ENCODE measurements at places on chromosomes 13 and 19.
A peak's percentile ranks its signal among the peaks of the same experiment; 100 is the strongest.

DNA sequence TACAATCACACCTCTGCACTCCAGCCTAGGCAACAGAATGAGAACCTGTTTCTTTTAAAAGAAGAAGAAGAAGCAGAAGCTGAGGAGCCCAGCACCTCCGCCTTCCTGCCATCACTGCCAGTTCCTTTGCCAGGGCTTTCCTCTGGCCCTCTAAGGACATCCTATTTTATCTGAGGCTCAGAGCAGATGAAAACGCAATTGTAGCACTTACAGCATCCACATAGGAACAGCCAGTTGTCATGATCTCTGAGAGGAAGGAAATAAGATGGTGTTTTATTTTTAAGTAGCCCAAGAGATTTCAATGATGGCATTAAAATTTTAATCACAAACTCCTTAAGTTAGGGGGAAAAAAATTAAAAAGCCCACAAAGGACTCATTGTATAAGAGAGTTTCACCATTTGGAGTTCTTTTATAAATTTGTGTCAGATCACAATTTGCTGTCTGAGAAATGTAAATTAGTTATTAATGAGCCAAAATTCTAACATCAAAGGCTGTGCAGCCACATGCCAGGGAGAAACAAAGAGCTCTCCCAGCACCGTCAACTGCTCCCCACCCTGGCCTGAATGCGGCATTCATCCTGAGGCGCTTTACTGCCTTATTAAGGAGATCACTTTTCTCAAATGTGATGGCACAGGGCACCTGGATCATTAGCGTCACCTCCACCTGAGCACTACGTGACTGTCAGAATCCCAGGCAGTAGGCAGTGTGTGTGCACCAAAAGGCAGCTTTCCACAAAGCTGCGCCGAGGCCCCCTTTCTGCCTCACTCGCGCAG is 393.0 kb downstream of the FOXO1 start:
- no peak for DNase-seq

DNA sequence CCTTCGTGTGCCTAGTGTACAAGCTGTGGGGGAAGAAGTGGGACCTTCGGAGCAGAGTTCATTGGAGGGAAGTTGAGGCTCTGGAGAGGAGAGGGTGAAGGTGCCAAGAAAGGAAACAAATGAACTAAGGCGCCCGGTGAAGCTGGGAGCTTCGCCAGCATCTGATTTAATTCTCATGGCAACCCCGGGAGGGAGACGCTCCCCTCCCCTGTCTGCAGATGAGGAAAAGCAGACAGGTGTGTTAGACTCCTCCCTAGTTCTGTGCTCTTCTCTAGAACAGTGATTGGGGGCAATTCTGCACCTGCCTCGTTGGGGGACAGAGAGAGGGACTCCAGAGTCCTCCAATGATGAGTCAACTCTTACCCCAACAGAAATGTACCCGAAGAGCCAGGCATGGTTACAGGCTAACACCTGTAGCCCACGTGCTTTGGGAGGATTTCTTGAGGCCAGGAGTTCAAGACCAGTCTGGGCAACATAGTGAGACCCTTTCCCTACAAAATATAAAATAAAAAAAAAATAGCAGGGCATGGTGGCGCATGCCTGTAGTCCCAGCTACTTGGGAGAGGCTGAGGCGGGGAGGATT is 4.2 kb downstream of the SSC5D start:
- no peak for DNase-seq

GRCh38 chr19:18898081-18898606 is 2.2 kb upstream of the CERS1 start:
- DNase-seq: no peak

DNA sequence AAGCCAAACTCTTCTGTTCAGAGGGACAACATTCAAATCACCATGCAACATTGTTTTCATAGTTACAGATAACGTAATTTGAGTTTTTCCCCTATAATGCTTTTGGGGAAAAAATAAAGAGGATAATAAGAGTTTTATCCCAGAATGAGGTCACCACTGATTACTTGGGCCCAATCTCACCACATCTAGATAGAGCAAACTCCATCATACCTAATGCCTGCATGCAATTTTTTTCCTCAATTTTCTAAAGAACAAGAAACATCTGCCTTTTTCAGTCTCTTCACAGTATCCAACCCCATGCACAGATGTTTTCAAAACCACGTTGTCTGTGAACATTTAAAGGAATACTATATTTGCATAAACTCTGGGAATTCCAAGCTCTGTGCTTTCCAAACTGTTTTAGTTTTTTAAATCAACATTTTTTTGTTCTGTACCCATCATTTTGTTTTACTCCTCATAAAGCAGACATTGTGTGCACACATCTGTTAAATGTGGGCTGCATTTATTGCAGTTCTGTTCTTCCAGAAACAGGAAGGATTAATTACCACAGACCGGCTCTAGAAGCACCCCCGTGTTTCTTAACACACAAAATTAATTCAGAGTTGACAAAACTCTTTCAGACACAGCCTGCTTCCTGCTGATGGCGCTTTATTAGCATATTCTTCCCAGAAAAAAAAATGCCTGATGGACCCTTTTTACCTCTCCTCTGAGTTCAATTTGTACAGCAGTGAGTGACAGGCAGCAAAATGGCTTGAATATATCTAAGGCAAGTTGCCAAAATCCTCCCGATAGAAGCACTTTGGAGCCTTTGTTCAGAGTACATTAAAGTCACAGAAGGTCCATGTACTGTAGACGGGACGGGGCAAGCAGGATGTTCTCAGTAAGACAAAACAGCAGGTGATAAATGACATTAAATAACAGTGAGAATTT is 1171.9 kb downstream of the EFNB2 start:
- DNase-seq: no peak

GRCh38 chr19:7109678-7110289 is 40.3 kb downstream of the ZNF557 start:
- no peak for DNase-seq

GRCh38 chr13:43815204-43815603 is 28.4 kb upstream of the ENOX1 start:
- DNase-seq: no peak

DNA sequence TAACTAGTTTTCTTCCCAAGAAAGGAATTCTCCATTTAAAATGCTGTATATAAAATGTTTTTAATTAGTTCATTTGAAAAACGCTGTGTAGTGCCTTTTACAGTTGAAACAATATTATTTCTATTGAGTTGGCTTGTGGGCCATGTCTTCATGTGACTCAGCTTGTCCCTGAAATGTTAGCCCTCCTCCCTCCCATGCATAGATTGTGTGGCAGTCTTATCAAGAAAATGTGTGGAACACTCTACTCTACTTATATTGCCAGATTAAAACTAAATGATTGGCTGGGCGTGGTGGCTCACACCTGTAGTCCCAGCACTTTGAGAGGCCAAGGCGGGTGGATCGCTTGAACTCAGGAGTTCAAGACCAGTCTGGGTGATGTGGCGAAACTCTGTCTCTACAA is 33.4 kb downstream of the TFDP1 start:
- DNase-seq: no peak

GRCh38 chr13:113274721-113275120 is 22.3 kb upstream of the LAMP1 start:
- DNase-seq: no peak

DNA sequence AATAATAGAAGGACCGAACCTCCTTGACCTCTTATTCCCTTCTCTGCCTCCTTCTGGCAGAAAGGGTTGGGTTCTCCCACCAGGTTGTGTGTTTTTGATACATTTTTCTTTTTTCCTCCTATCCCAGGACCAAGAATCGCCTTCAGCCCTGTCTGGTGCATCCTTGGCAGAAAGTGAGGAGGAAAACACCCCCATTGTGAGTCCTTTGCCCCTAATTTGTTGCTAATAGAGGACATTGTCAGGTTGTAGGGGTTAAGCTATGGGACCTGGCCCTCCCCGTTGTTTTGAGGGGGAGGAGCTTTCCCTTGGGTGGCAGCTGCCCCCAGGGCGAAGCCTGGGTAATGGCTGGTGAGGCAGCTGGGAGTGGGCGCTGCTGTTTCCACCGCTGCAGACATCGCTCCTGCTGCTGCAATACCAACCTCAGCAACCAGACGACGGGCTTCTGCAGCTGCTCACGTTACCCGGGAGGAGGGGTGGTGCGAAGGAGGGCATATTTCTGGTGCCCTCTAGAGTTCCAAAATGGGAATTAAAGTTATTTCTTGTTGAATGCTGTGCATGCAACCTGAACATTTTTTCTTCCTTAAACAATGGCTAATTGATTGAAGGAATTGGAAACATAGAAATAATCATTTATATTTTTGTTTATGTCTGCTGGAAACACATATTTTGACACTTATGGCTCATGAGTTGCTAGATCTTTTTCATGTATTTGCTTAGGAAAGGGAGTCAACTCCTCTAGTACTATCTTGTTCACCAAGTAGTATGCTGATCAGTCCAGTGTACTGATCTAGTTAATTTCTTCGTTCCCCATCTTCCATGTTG is 1.5 kb downstream of the ZMYM2 start:
- DNase-seq: peak; percentile 98

DNA sequence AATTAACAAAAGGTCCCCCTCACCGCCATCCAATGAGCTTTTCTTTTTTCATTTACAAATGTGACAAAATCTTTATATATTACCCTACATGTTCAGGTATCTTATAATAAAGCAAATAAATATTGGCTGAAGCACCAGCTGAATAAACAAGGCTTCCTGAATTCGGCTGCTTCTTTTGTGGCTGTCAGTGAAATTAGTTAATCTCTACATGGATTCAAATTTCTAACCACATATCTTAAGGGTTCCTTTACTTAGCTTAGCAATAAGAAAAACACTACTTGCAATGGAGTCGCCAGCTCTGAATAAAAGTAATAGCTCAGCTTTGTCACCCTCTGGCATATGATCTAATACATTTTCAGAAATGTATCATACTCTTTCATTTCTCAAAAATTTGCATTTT is 104.3 kb downstream of the CCNA1 start:
- DNase-seq: no peak

DNA sequence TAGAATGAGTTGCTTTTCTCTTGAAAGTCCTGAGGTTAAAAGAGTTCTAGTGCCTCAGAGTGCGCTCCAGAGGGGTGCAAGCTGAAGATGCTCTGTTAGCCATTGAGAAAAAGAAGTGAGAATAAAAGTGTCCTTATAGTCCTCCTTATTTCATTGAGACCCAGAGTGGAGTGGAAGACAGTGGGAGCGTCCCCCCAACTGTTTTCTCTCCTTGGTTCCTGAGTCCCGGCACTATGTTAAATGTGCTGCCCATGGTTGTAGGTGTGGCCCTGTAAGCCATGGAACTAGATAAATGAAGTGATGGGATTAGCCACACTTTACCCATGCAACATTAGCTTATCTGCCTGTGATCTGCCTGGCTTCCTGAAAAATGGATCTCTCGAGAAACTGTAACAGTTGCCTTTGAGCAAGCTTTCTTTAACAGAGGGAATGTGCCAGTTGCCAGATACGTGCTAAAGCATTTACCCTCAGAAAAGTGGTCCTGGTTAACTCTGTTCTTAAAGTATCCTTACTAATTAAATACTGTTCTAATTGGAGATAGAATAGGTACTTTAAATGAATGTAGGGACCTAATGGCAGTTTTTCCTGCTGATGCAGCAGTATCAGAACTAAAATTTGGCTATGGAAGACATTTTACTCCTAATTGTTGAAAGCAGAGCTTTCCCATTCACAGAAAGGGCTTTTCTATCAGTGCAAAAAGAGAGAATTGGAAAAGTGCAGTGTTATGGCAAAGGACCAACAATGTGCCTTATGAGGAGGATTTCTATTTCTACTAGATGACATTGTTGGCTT is 21.4 kb upstream of the PSG9 start:
- no peak for DNase-seq

- no peak for DNase-seq
Measured at GRCh38 chr19:15038294-15038693, 11.0 kb upstream of the CASP14 start.

DNA sequence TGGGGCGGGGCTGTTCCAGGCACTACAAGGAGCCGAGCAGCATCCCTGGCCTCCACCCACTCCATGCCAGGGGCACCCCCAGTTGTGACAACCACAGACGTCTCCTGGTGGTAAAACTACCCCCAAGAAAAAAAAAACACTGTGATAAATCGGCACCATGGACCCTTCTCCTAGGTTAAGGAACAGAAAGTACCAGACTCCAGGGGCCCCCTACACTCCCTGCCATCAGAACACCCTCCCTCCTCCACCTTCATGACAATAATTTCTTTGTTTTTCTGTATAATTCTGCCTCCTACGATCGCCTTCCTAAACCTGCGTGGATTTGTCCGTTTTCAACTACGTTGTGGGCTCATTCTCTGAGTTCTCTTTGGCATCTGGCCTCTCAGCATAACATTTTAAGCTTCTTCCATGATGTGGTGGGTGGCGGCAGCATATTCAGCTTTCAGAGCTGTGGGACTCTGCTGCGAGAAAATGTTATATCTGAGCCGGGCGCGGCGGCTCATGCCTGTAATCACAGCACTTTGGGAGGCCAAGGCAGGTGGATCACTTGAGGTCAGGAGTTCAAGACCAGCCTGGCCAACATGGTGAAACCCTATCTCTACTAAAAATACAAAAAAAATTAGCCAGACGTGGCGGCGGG is 8.6 kb downstream of the TLE2 start:
- no peak for DNase-seq

DNA sequence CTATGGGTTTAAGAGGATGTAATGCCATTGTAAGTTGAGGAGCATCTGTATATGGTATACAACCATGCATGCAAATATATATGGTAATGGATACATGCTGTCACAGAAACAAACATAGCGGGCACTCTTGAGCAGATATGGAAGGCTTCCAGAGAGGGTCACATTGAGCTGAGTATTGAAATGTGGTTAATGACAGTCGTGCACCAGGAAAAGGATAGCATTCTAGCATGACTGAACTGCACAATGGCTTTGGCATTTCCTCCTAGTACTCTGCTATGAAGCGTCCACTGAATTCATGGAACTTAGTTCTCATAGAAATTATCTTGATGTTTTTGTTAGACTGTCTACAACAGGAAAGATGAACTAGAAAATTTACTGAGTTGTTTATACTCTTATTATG is 25.2 kb downstream of the DGKH start:
- DNase-seq: no peak

GRCh38 chr13:50320271-50320862 is 305.1 kb downstream of the KCNRG start:
- no peak for DNase-seq

GRCh38 chr13:49585220-49586157 is at the start of gene RCBTB1:
TSS of gene RCBTB1 (minus strand) at chr13:49585558. CDS start at chr13:49567279, 18,279 bp downstream.
- DNase-seq: peak; percentile 87

GRCh38 chr19:21593008-21593481 is 87.6 kb downstream of the ZNF429 start:
- no peak for DNase-seq

- no peak for DNase-seq
Measured at GRCh38 chr19:49297403-49297802, 27.6 kb downstream of the SLC6A16 start.

- DNase-seq: peak; percentile 38
Measured at GRCh38 chr13:100297413-100297812, 208.5 kb downstream of the PCCA start.

DNA sequence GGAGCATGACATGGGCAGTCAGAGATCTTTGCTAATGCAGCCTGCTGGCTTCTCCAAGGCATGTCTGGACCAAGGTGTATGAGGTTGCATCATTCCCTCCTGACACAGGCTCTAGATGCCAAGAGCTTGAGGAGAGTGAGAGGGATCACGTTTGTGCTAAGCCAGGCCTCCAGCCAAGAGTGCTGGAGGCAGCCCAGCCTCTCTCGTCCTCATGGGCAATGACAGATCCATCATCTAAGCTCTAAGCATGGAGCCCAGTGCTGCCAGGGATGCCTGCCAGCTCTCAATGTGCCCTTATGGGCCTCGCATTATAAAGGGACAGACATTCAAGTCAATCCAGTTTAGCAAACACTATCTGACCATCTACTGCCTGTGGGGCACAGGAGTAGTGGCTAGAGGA is 136.3 kb upstream of the VSTM2B start:
- DNase-seq: no peak

- DNase-seq: no peak
Measured at GRCh38 chr13:60135344-60135743, 28.4 kb downstream of the DIAPH3 start.
